ENCODE measurements at places on chromosomes 6 and 20. TPM values are rescaled to one million over a fixed set of nuclear protein-coding genes. Genes with fewer than 3 reads are reported as not detected.

IL17F gene
- total RNA-seq = not detected

TSHZ2 gene
- total RNA-seq = 0.43 TPM

AHCY gene
- total RNA-seq = 90.7 TPM

LY86 gene
- not detected for total RNA-seq

APOM gene
- total RNA-seq = 2.8 TPM

SMLR1 gene
- not detected for total RNA-seq

SYTL3 gene
- 4.2 TPM for total RNA-seq

NFATC2 gene
- total RNA-seq = under 0.01 TPM

GTSF1L gene
- total RNA-seq = not detected

MEI4 gene
- total RNA-seq = not detected

TFAP2D gene
- not detected for total RNA-seq
